ENCODE measurements at places on chromosomes 1 and 21.

DNA sequence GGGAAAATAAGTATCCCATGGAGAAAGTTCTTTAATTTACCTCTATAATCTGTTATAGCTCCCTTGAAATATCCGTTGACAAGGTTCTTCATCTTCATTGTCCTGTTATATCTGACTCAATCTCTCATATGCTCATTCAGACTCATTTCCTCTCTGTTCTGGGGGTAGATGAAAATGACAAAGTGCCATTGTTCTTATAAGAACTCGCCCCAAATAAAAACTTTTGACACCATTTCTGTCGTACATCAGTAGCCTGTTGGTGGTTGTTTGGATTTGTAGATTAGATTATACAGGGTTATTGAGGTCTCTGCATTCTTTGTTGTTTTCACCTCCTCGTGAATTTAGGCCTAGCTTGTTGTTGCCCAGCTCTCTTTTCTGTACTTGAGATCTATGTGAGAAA lies 55.2 kb upstream of the IPO9 start:
- no peak for ATAC-seq

DNA sequence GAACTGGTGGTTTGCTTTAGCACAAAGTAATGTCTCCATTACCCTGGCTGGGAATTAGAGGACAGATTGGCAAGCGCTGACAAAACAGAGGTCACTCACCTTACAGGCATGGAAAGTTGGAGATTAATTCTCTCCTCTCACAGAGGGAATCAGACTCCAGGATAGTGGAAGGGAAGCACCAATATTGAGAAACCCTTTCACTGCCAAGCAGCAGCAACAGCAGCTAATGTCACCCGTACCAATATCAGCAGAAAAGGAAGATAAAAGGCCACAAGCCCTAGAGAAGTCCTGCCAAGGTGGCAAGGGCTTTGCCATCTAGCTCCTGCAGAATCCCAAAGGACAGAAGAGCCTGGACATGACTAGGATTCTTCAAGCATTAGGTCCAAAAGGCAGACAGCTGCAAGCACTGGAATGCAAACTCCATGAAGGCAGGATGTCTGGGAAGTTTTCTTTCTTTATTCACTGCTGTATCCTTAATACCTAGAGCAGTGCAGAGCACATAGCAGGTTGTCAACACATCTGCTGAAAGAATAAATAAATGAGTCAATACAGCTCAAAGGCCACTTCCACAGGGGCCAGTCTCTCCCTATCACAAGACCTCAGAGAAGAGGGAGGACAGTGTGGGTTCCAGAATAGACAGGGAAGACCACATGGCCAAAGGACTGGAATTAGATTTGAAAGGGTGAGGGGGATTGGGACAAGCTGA lies 57.2 kb downstream of the ERI3 start:
- no peak for ATAC-seq

- peak; percentile 61 for ATAC-seq
Measured at GRCh38 chr1:235866205-235866912, at the start of gene LYST. Gene LYST (minus strand): TSS chr1:235866906. CDS start chr1:235830417, 36,489 bp downstream.

DNA sequence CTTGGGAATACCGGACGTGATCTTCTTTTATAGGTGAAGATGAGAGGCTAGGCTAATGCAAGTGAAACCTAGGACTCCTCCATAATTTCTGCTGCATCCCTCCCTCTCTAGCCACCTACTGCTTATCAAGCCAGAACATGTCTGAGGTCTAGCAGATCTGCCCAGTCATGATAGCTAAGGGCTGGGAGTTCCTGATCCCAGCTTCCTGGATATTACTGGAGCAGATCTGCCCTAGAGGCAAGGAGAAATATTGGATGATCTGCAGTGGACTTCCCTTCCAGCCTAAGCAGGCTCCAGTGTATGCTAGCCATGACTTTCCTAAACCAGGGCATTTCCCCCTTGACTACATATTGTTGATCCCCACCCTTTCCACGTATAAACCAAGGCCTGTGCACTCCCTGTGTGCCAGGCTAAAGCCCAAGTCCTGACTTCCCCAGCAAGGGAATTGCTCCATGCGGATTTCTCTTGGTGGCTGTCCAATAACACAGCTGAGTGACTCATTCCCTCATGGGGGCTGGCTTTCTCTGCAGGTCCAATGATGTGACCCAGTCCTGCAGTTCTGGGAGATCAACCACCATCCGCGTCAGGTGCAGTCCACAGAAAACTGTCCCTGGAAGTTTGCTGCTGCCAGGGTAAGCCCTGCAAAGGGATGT lies 15.5 kb upstream of the SARS1 start:
- ATAC-seq: peak; percentile 58

All from esophagus mucosa (tissue), 1 donor.